Stimulated activated CD4-positive, alpha-beta T cell treated with anti-CD3 and anti-CD28 coated beads, Interleukin-1b, Interleukin-23, amount 100 ng/mL, for 24 hours (primary cell): ENCODE measurements at places on chromosomes 6 and 20.

DNA sequence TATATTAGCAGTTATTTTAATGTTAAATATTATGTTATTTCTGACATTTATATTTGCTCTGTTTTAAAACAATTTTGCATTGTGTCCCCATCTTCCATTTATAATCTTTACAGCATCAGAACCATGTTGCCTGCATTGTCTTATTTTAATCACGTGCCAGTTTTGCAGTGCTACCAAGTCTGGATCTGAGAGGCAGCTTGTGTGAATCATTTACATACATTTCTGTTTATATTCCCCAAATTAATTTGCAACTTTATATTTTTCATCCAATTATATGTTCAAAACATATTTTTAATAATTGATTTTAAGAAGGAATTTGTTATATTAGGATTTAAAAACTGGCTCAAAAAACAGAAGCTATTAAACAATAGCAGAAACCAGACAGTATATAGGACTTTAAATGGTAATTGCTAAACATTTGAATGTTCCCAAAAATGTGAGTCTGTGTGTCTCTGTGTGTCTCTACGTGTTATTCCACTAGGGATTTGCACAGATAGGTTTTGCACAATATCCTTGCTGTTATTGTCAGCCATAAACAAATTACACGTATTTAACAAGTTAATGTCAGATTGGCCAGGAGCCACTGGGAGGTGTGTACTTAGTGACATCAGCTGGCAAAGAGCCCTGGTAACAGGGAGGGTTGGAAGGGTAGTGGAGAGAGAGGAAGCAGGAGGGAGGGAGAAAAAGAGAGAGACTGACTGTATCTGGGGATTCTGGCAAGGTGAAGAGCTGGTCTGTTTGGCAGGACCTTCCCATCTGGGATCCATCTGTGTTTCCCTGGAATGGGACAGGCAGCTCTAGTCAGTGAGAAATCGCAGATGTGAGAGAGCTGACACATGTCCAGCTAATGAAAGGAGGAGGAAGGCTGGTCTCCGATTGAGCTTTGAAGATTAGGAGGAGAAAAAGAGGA, 72.1 kb downstream of the CBFA2T2 start:
- DNase-seq, result no peak

DNA sequence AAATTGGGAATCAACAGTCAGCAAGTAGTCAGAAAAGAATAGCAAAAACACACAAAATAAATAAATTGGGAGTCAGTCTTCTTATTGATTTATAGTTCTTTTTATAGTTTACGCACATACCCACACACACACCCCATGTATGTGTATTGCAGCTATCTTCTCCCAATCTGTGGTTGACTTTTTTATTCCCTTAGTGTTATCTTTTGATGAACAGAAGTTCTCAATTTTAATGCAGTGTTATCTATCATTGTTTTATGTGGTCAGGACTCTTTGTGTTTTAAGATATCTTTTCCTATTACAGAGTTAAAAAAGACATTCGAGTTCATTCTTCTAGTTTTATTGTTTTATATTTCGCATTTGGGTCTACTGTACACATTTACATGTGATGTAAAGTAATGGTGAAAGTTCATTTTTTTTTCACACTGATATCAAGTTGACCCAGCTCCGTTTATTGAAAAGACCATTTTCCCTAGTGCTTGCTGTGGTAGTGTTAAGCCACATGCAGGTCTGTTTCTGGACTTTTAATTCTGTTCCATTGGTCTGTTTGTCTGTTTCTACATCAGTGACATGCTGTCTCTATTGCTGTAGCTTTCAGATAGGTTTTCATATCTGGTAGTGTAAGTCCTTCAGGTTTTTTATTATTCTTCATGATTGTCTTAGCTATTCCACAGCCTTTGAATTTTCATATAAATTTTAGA, 78.4 kb downstream of the ZFAND3 start:
- no peak for DNase-seq

DNA sequence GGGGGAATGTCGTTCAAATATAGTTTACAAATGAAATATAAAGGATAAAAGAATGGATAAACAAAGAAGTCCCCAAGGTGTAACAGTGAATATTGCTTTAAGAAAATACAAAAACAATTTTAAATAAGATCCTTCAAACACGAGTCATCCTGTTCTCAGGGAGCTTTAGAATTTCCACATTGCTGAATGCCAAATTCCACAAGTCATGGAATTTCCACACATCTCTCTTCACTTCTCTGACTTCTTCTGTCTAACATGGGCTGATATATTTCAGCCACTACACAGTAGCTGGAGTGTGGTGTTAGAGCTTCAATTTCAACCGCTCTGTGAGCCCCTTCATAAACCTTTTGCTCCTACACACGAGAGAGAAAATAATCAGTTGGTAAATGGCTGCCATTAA, 28.0 kb downstream of the IL22RA2 start:
- no peak for DNase-seq

DNA sequence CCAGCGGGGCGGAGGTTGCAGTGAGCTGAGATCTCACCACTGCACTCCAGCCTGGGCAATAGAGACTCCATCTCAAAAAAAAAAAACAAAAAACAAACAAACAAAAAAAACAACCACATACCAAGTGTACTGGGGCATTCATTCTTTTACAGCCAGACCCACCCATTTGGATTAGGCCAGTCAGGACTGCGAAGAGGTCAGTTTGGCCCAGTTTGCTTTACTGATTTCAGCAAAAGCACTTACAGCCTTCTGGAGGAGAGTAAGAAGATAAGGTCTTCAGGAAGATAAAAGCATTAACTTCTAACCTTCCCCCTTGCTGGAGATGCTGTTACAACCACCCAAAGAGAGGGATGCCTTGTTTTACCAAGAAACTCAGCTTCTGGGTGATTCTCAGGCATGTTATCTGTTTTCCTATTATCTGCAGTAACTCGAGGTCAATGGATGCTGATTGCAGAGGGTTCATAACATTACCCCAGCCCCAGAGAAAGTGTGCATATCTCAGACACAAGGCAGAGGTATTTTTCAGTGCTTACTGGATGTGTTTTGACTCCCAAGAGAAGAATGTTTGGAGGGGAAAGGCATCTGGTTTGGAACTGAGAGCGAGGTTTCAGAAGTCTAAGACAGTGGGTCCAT, 118.9 kb downstream of the RIN2 start:
- no peak for DNase-seq

DNA sequence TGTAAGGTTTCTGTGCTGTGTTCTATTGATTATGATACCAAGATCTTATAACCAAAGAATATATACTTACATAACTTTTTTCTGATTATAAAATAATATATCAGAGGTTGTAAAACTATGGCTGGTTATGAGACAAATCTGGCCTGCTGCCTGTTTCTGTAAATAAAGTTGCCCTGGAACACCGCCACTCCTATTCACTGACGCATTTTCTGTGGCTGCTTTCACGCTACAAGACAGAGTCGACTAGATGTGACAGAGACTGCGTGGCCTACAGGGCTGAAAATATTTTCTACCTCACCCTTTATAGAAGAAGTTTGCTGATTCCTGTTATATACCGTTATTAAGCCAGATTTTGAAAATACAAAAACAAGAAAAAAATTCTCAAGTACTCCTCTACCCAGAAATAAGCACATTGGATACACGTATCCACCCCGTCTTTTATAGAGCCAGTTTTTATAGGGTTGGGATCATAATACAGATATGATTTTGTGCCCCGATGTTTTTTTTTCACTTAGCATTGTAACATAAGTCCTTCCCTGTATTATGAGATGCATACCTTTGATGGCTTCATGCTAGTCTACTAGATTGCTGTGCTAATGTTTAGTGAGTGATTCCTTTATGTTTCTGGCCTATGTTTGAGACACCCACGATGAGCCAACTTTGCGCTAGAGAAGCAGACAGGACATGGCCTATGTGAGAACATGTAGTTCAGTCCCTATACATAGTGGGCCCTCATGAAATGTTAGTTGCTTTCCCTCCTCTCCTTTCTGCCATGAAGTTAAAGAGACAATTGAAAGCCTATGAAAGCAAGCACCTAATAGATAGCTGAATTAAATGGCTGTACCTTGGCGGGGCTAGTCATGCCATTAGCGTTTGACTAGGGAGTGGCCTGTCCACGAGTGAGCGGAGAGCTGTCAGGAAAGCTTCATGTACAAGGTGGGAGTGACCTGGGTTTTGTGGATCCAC, 98.1 kb upstream of the KCNK16 start:
- DNase-seq, result no peak

DNA sequence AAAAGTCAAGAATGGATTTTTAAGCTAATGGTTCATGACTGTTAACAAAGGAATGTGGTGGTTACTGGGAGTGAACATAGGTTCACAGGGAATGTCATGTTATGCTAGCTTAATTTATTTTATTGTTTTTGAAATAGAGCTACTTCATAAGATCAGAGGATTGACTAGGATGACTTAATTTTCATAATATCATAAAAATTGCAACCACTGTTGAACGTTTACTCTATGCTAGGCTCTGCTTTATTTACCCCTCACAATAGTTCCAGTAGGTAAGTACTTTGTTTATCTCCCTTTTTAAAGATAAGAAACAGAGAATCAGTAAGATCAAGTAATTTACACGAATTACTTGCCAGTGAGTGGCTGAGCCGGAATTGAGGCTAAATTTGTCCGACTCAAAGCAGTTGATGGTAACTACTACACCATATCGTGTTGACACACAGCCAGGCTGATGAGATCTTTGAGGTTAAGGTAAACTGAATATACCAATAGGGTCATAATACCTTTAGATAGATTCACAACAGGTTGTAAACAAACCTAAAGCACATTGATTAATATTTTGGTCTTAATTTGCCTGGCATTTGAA, 194.6 kb upstream of the CITED2 start:
- no peak for DNase-seq

DNA sequence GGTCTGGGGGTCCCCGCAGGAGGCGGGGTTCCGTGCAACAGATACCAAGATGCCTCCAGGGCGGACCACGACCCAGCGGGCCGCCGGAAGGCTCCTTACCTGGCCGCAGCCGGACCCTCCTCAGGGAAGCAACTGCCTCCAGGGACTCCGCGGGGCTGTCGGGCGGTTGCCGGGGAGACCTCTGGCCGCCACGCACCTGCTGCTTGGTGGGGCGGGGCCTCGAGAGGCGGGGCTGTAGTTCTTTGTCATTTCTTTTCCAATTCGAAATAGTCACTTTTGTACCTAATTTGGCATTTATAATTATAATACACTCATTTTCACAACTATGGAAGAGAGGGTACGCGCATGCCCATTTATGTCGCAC, 647 bp downstream of the AK9 start:
- DNase-seq, result peak; percentile 35

DNA sequence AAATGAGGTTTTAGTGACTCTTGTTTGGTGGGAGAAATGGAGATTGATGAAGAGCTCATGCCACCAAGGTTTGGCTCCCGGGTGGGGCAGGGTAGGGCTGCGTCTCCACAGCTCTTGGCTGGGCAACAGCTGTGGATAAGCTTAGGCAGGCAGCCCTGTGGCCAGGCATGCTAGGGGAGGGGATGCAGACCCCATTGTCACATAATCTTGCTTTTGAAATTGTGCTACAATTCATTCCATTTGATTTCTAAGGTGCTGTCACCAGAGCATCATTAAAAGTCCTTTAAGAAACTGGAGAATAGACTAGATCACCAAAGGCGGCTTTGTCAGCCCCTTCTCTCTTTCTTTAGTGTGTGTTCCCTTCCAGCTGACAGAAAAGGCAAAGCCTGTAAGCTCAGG, 574.2 kb upstream of the JAG1 start:
- no peak for DNase-seq

- no peak for DNase-seq
Measured at GRCh38 chr6:114690625-114691024, 347.8 kb upstream of the HS3ST5 start.

DNA sequence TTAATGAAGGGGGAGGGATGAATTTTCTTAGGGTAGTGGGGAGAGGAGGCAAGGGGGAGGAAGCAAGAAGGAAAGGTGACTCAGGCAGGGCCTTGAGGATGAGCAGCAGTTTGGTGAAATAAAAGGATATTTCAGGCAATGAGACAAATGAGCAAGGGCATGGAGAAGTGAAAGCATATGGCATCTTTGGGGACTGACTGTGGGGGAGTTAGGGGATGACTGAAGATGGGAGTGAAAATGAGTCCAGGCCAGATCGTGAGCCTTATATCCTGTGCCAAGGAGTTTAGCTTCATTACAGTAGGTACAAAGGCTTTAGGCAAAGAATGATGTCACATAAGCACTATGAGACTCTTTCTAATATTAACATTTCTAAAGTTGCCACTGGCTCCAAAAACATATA, 51.9 kb downstream of the ILRUN start:
- no peak for DNase-seq

DNA sequence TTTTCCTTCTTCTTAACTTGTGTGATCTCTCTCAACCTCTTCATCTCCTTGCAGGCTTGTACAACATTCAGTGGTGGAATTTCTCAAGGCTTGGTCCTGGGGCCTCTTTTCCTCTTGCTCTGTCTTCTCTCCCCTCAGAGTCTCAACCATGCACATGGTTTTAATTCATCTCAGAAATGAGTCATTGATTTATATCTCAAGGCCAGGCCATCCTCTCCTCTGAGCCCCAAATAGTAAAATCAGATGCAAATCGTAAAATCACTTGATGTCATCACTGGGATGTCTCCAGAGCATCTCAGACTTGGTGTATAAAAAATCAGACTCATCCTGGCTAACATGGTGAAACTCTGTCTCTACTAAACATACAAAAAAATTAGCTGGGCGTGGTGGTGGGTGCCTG, 85.0 kb downstream of the FNDC1 start:
- no peak for DNase-seq

GRCh38 chr6:22003287-22003686, 293.5 kb downstream of the PRL start:
- no peak for DNase-seq

GRCh38 chr6:156650896-156651390, 126.2 kb upstream of the ARID1B start:
- DNase-seq, result no peak

DNA sequence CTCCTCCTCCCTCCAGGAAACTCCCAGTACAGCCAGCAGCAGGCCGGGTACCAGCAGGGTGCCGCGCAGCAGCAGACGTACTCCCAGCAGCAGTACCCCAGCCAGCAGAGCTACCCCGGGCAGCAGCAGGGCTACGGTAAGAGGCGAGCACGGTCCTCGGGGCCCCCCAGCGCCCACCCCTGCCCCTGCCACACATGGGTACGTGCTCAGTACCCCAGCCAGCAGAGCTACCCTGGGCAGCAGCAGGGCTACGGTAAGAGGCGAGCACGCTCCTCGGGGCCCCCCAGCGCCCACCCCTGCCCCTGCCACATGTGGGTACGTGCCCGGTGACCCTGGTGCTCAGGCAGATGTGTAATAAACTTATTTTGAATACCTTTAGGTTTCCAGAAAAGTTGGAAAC, 10.2 kb upstream of the MTG2 start:
- no peak for DNase-seq

GRCh38 chr6:105786449-105786848, 299.7 kb upstream of the PRDM1 start:
- no peak for DNase-seq

DNA sequence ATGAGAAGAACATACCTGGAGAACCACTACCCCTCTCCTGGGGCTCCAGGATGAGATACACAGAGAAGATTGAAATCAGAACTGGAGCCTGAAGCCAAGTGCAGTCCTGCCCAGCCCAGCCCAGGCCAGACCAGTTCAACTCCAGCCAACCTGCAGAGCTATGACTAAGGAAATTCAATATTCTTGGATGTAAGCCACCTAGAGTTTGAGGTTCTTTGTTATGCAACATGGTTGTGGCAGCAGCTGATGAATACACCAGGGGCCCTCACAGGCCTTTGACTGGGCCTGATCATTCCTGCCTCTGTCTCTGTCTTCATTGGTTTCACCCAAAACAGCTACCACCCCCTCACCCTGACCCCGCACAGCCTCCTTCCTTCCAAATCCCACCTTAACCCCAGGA, 167.8 kb downstream of the LRFN2 start:
- DNase-seq, result no peak

GRCh38 chr6:2196079-2196679, 49.2 kb downstream of the GMDS start:
- no peak for DNase-seq
